Activated CD4-positive, alpha-beta T cell treated with anti-CD3 and anti-CD28 coated beads for 24 hours (primary cell): ENCODE measurements at places on chromosomes 6 and 20.

- no peak for DNase-seq
These were observed 259.3 kb downstream of the TFAP2B start for GRCh38 chr6:51077821-51078518.

DNA sequence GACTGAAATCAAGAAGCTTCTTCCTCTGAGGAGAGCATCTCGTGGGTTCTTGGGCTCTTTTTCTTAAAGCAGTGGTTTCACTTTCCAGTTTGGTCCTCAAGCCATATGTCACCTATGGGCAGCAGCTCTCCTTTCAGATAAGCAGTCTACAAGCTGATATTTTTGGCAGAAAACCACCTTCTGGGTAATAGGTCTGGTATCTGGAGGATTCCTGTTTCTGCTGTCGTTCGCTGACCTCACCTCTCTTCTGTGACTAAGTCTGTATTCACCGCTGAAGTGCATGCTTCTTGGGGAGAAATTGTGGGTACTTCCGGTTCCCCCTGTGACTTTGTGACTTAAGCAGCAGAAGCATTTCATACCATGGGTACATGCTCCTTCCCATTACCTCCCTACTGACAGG lies 193.6 kb downstream of the EDN1 start:
- no peak for DNase-seq

GRCh38 chr20:60372275-60372674 lies 414.1 kb downstream of the CDH26 start:
- no peak for DNase-seq

GRCh38 chr6:157064502-157064901 lies 258.8 kb downstream of the TMEM242 start:
- DNase-seq, result no peak

DNA sequence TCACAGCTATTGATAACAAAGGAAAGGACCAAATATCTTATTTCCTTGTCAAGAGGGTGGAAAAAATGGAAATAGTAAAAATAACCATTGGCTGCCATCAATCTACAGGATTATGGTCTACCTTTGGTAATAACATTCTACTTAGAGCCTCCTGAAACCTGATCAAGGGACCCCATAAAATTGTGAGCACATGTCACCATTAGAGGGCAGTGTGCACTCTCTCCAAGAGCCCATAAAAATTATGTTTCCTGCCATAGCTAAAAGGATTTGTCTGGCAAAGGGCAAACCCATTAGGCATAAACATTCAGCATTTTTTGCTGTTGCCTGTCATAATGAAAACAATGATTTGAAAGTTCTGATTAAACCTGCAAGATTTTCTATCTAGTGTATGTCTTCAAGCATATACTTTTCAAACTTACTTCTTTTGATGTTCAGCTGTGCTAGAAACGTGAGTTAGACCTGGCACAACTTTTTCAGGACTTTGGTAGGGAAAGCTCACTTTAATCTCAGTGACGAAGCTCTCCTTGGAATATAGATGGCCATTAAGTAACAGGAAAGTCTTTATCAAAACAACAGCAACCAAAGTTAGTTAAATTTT lies 120.7 kb upstream of the ZFP64 start:
- peak; percentile 44 for DNase-seq

GRCh38 chr20:56439771-56440291 lies 27.8 kb downstream of the CASS4 start:
- DNase-seq, result no peak

DNA sequence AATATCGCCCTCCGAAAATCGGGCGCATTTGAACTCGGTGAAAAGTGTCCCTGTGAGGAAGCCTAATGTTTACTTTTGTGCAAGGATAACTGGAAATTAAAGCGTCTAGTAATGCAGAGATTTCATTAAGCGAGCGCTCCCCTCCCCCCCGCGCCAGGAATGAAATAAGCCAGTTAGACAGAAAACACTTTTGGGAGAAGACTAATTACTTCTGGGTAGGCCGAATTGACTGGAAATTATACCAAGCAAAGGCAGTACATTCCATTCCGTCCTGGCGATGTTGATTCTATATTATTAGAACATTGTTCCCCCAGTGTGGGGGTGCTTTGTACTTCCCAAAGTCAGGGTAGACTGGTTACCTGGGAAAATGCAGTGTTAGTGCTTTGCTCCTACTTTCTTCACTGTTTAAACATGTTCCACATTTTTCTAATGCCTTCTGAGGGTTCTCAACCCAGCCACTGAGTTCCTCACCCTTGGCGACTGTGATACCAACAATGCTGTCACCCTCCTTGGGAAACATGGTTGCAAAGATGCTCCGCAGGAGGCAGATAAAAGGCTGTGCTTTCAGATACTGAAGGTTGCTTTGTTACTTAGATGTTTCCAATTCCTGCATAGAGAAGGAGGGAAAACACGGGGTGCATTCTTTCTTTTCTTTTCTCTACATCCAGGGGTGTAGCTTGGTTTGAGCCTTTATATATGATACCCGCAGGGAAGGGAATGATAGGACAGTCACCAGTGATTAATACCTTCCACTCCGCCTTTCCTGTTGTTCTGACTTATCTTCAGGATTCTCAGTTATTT lies 2.6 kb downstream of the GJA1 start:
- DNase-seq, result no peak

DNA sequence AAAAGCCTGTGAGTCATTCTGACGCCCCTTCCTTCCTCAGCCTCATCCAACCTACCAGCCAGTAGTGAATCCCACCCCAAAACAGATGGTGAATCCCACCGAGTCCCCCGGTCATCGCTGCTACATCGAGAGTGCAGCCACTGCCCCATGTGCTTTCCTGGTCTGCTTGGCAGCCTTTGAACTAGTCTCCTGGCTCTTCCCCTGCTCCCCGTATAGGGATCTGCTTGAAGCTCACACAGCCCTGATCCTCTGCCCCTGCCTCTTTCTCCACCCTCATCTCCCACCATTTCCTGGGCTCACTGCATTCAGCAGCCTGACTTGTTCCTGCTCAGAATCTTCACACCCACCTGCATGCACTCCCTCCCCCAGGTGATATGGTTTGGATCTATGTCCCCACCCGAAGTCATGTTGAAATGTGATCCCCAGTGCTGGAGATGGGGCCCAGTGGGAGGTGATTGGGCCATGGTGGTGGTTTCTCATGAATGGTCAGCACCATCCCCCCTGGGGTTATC lies 14.6 kb downstream of the SYNJ2 start:
- DNase-seq, result no peak

GRCh38 chr6:107646176-107646575 lies 156.3 kb downstream of the SOBP start:
- no peak for DNase-seq

DNA sequence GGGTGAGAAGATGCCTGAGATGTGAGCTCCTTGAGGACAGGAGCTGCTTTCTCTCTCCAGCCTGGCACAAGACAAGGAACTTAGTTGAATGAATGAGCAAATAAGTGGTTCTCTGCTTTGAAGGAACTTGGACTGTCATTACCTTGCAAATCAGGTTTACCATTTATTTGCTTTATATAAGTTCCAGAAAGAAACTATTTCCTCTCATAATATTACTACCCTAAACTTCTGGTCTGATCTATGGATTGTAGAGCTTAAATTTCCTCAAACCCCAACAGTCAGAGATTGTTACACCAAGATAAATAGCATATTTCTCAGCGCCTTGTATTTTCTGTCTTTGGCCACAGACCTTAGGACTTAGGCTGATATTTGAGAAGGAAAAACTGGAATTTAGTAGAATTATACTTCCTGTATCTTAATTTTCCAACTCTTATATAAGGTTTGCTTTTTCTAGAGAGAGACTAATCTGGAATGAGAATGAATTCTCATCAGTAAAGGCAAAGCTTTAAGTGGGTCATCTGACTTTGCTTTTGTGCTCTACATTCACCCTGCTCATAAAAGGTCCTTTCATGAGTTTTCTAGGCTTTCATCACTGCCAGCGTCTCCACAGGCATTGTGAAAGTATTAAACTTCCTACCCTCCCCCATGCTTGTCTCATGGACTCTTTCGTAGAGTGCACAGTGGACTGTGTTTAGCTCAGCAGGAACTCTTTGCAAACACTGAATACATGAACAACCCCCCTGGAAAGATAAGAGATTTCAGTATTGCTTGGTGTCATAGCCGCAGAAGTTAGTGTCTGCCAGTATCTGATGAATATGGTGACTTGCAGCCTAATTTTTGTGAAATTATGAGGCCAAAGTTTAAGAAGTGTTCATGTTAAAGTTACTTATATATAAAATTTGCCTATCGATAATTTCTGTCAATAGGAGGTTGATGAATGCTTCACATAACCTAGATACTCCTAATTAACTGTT lies 74.0 kb downstream of the PTPRA start:
- no peak for DNase-seq

DNA sequence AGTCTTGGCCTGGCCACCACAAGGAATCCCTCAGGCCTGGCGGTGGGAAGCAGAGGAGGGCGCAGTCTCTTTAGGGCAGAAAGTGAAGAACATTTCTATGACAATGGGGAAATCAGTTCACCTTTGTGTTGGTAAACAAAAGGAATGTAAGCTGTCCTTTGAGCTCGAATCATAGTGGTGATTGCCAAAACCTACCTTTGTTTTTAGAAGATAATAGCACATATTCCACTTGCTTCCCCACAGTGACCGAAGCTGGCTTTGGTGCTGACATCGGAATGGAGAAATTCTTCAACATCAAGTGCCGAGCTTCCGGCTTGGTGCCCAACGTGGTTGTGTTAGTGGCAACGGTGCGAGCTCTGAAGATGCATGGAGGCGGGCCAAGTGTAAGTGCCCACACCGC lies 144.1 kb downstream of the MTHFD1L start:
- DNase-seq, result no peak

GRCh38 chr20:46255440-46256104 lies 52.7 kb downstream of the CDH22 start:
- no peak for DNase-seq

DNA sequence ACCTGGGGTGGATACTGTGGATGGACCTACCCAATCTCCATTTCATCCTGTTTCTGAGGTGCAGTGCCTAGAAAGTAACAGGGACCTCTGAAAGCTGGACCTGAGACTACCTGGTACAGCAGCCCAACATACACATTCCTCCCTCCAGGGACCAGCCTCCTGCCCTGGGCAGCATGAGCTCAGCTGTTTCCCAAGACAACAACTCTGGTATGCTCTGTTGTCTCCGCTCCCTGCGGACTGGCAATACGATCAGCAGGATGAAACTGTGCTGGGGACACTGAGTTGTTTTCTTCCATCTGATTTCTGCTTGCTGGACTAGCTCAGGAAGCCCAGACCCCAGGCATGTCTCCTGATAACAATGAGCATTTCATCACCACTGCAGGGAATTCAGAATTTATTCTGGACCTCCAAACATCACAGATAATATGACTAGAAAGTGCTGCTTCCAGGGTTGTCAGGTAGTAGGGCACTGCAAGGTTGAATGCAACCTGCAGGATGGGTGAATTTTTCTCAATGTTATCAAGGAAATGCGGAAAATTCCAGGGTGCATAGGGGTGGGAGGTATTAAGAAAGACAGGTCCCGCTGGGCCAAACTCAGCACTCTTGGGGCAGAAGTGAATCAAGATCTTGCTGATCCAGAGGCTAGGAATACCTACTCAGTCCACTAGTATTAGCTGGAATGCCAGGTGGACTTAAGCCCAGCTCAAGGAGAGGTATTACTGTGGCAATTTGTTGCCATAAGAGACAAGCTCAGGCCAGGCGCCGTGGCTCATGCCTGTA lies 38.9 kb upstream of the SLC4A11 start:
- no peak for DNase-seq

DNA sequence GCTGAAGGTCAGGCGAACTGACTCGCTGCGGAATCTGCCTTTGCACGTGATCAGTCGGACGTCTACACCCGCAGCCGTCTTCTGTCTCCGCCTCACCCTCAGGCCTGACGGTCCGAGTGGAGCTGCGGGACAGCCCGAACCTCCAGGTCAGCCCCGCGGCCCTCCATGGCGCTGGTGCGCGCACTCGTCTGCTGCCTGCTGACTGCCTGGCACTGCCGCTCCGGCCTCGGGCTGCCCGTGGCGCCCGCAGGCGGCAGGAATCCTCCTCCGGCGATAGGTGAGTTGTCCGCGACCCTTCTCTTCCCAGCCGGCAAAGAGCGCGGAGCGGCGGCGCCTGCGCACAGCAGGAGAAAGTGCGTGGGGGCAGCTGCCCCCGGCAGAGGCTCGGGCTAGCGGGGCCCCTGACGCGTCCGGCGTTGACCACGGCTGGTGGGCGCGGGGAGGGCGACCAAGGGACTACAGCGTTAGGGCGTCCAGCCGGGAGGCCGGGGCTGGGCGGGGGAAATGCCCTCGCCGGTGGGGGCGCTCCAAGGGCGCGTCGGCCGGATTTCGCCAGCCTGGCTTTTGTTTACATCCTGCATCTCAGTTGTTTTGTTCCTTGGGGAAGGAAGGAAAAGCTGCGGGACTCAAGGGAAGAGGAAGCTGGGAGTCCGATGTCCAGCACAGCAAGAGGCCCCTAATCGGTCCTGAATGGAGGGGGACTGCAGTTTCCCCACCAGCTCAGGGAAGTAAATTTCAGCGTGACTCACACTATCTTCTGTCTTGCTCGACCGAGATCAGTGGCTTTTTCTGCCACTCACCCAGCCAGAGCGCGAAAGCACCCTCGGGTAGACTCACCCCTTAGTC lies at the start of gene SMPDL3A:
TSS of gene SMPDL3A (plus strand) at position 77 of the 846 bp plus-strand sequence. CDS start at position 166, 89 bp downstream.
- no peak for DNase-seq

- no peak for DNase-seq
These were observed 11.8 kb upstream of the MAP1LC3A start for GRCh38 chr20:34546751-34547181.

- no peak for DNase-seq
These were observed 184.7 kb upstream of the PRSS16 start for GRCh38 chr6:27062755-27063154.

DNA sequence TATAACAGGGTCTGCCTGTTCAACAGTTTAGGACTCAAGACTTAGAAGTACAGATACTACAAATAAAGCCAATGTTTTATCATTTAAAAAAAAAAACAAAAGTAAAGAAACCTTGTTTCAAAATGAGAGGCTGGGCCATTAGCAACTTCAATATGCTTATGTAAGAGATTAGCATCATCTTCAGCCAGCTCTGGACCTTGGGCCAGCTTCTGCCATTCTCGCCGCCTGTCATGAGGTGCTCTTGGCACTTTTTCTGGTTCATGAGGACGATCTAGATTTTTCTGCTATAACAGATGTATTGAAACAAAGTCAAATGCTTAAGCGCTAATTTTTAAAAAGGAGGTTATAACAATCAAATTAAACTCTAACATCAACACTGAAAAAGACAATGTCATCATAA lies 74.2 kb downstream of the WASF1 start:
- no peak for DNase-seq

DNA sequence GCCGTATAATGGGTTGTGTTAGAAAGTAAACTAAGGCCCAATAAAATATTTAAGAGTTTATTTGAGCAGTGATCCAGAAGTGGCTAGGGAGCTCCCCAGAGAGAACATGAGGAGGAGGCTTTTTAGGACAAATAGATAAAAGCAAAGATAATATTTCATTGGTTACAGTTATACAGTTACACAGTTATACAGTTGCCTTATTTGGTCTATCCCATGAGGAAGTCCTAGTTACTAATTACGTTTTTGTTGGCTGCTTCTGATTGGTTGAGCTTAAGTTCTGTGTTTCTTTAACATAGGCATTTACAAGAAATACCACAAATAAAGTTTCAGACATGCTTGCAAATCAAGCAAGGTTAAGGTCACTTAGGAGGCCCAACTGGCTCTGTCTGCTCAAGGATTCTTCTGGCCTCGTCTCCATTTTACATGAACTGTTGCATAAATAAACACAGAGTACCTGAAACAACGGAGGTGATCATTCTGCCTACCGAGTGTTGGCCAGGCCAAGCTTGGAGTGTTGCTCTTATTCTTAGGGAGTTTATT lies 7.0 kb downstream of the UBD start:
- DNase-seq, result no peak

- DNase-seq, result no peak
These were observed 5.4 kb downstream of the TRIM26 start for GRCh38 chr6:30207619-30208295.

GRCh38 chr6:44265007-44265721 lies at the start of gene NFKBIE:
Gene NFKBIE (minus strand): TSS chr6:44265551. CDS start chr6:44265346, 205 bp downstream.
- DNase-seq, result peak; percentile 94
